Memory B cell (primary cell): ENCODE measurements at places on chromosomes 5 and 9.

- no peak for DNase-seq
Measured at GRCh38 chr5:6611334-6612256, 21.2 kb downstream of the NSUN2 start.

GRCh38 chr5:144265643-144266247 lies 95.1 kb downstream of the KCTD16 start:
- no peak for DNase-seq

DNA sequence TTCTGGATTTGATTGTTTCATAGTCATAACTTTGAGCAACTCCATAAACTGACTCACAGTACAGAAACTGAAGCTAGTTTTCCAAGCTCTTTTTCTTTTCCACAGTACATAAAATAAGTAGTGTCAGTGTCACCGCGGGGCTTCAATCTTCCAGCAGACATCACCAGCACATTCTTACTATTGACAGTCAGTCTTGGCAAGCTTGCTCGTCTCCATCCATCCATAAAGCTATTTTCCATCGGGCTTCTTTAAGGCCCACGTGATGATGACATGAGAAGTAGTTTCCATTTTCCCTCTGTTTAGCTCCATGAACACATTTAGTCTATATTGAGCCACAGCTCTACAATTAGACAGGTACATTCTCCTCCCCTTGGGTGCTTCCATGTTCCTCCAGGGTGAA lies 443.4 kb downstream of the KDM4C start:
- DNase-seq = no peak

GRCh38 chr9:34517185-34517584 lies 5.6 kb downstream of the ENHO start:
- no peak for DNase-seq

DNA sequence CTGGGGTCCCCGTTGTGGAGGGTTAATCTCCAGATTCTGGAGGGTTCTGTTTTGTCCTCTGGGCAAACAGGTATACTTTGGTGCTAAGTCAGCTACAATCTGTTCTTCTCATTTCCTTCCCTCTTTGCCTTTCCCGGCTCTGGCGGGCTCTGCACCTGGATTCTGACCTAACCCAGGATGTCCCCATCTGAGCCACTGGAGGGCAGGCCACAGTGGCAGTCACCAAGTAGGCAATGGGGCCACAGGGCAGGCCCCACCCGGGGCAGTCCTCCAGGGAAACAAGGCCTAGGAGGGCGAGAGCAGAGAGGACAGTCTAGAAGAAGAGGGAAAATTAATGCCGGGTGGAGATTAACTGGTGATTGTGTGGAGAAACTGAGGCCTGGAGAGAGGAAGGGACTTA lies 40.4 kb upstream of the HRH2 start:
- DNase-seq = no peak
